ENCODE measurements at places on chromosomes 3 and 15.

- DNase-seq: no peak
These were observed 531.3 kb downstream of the ROBO1 start for GRCh38 chr3:79236496-79236895.

- DNase-seq: no peak
These were observed 68.8 kb downstream of the SCN5A start for GRCh38 chr3:38580450-38581382.

GRCh38 chr3:16993227-16993626 lies 108.5 kb downstream of the PLCL2 start:
- no peak for DNase-seq

DNA sequence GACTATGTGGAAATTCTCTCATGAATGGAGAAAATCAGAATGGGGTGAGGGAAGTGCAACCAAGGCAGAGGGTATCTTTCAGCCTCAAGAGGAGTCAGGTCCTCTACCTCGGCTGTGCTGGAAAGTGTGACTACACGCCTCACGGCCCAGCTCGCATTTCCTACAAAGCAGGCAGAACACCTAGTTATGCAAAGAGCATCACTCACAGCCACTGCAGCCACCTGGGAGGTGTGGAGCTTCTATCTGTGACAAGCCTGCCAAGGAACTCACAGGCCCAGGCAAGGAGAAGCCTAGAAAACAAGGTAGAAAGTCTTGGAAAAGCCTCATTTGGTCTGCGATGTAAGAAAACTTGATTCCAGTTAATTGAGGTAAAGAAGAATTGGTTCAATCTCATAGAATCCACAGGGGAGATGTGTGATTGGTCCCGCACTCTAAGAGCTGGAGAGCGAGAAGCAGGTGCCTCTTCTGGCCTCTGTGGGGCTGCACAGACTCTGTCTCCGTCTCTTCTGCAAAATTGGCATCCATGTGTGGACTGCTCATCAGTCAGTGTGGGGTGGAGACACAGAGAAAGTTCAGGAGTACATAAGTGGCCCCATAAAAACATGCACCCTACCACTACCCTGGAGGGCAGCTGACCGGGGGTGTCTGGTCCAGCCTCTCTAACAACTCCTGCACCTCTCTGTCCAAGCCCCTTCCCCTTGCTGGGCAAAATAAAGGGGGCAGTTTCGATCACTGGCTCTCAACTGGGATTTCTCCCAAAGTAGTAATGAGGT lies 76.8 kb downstream of the TAMM41 start:
- no peak for DNase-seq

GRCh38 chr3:26018889-26019288 lies 229.0 kb downstream of the OXSM start:
- DNase-seq: no peak

- peak; percentile 43 for DNase-seq
These were observed 386 bp downstream of the SQOR start for GRCh38 chr15:45635191-45635638.

- no peak for DNase-seq
These were observed 15.2 kb downstream of the CCR1 start for GRCh38 chr3:46192939-46193338.

DNA sequence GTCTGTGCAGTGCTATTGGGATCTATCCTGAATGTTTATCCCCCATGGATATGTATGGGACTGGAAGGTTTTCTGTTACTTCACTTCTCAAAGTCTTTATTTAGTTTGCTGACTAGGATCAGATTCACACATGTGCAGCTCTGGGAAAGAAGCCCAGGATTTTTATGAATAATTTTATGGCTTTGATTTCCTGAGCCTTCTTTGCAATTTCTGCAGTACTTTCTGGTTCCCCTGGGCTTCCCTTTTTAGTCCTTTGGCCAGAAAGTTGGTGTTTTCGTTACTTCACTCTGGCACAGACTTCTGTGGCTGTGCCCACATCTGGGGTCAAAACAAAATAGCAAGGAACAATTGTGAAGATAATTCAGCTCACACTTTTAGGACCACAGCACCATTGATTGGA lies 721.0 kb downstream of the OTOL1 start:
- no peak for DNase-seq

GRCh38 chr3:118968640-118969039 lies 66.0 kb downstream of the IGSF11 start:
- no peak for DNase-seq

DNA sequence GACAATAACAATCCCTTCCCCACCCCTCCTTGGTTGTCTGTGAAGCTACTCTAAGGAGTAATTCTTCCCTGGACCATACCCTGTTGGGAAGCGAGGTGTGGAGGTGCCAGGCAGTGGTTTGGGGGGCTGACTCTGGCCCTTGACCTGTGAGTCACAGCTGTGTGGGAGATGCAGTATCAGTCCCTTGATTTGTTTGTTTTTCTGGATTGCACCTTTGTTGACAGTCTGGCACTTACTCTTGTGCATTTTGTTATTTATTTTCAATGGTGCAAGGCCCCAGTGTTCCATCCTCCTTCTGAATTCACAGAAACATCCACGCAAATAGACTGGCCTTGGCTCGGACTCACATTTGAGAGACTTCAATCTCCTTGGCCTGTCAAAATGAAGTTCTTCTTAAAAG lies 29.7 kb downstream of the TMEM45A start:
- DNase-seq: no peak

- DNase-seq: no peak
These were observed 179.4 kb downstream of the FAM43A start for GRCh38 chr3:194865061-194865460.

DNA sequence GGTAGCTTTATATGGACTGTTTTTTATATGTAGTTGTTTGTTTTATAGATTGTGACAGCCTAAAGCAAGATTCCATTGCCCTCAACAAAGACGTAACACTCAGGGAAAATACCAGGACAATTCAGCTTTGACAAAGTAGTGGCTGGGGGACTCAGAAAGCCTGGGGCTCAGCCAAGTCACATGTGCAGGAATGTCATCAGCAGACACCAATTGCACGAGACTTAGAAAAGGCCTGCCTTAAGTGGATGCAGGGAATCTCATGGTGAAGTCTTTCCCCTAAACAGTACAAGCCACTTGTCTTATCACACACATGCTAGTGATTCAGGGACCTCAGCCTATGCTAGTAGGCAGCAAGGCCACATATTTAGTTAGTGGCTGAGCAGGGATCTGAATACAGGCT lies 381.8 kb upstream of the THBS1 start:
- no peak for DNase-seq

DNA sequence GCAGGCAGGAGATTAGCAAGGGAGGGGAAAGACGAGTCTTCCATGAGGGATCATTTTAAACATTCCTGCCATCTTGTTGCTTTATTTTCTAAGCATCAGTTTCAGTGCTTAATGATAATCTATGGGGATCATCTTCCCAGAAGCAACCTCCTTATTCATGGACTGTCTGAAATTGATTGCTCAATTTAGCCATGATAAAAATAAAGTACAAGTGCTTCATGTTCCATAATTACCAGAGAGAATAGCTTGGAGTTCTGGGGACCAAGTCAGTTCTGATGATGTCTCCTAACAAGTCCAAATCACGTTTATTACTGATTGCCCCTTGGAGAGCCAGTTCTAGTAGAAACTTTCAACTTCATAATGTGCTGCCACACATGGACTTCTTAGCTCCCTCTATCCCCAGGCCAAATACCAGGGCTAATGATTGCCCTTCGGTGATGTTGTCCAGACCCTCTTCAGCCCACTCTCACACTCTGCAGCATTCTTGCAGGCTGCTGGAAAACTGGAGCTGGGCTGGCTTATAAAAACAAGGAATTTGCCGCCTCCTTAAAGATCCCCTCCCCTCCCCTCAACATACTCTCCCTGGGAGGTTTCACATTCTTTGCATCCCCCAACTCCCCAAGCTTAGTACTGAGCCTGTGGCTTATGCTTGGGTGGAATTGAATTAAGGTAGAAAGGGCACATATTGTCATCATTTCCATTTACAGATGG lies 222.1 kb upstream of the ADAMTS9 start:
- DNase-seq: no peak

DNA sequence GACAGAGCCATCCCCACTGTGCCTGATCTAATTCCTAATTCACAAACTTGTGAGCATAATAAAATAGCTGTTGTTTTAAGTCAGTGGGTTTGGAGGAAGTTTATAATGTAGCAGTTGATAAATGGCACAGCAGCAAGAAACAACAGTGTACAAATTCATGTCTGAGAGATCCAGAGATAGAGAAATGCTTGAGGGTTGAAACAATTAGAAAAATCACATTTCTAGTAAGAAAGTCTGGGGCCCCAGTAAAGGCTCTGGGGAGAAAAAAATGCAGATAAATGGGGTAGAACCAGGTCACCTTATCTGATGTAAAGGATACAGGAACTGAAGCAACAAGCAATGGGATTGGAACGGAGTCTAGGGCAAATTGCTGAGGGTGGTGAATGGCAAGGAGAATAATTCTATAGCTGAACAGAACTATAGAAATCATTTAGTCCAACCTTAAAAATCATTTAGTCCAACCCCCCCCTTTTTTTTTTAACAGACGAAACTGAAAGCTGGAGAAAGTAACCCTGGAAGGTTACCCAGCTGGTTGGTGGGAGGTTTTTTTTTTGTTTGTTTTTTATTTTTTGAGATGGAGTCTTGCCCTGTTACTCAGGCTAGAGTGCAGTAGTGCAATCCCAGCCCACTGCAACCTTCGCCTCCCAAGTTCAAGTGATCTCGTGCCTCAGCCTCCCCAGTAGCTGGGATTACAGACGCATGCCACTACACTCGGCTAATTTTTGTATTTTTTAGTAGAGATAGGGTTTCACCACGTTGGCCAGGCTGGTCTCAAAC lies 14.3 kb upstream of the SHQ1 start:
- DNase-seq: no peak

DNA sequence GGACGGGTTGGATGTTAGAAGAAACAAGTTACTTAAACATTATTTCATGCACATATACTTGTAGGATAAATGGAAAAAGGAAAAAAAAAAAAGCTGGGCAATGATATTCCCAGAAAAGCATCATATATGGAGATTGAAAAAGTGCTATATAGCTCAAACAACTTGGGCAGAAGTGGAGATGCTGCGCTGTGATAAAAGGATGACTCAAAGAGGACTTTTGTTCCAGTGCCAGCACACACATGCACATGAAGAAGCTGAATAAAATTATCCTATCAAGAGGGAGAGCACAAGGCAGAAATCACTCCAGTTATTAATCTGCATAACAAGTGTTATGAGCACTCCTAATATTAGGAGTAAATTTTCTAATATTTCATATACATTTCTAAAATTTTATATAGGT lies 30.9 kb downstream of the FRMD4B start:
- no peak for DNase-seq

GRCh38 chr3:59717679-59718205 lies 667.9 kb upstream of the CFAP20DC start:
- no peak for DNase-seq

- DNase-seq: no peak
These were observed 381.1 kb upstream of the ARHGEF26 start for GRCh38 chr3:153740109-153740508.

DNA sequence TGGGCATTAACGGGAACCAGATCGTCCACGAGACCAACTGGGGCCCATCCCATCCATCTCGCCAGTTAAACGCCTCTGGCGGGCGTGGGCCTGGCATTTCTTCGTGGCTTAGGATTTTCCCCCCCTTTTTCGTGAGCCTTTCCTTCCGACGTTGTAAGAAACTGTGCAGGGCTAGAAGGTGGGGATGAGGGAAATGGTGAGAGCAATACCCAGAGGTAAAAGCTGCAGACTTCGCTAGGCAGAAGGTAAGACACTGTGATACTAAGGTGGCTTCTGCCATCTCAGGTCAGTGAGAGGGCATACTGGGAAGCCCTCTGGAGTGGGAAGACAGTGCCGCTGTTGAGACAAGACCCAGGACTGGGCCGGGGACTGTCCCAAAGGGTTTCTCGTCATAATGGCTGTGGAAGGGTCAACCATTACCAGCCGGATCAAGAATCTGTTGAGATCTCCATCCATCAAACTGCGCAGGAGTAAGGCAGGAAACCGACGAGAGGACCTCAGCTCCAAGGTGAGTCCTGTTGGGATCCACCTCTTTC lies 666 bp downstream of the MAPKBP1 start:
- DNase-seq: no peak

- no peak for DNase-seq
These were observed 94.3 kb downstream of the AQP9 start for GRCh38 chr15:58232281-58233065.

- no peak for DNase-seq
These were observed 180.0 kb upstream of the LINGO1 start for GRCh38 chr15:77812664-77813063.

DNA sequence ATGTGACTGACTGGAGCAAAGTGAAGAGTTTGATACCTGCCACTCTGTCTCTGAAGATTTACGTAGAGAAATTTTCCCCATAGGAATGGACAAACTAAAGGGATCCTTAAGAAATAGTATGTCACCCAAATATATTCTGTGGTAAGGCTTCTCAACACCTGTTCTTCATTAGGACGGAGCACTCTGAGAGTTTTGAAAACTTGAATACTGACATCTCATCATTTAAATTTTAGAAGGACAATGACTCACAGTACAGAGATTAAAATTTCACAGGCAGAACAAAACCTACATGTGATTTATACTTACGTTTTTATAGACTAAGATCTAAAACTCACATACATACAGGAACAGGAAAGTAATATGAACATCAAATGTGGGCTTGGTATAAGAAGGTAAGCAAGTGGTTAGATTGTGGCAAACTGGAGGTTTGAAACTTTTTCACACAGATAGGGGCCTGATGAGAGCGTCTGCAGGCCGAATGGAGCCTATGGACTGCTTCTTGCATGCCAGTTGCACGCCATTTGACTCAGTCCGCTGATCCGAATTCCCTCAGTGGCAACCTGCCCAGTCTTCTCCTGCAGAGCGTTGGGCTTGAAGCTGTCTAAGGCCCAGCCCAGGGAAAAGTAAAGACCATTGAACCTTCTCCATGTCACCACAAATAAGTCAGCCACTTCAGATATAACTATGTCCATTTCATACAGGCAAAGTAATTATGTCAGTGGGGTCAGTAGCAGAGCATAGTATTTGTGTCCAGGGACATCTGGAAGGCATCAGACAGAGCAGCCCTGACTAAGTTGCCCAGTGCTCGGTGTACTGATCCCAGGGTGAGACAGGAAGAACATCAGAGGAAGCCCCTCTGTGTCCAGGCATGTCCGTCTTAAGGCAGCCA lies 45.7 kb downstream of the ZBTB38 start:
- DNase-seq: no peak

- no peak for DNase-seq
These were observed 91.8 kb downstream of the ST8SIA2 start for GRCh38 chr15:92485441-92485840.

DNA sequence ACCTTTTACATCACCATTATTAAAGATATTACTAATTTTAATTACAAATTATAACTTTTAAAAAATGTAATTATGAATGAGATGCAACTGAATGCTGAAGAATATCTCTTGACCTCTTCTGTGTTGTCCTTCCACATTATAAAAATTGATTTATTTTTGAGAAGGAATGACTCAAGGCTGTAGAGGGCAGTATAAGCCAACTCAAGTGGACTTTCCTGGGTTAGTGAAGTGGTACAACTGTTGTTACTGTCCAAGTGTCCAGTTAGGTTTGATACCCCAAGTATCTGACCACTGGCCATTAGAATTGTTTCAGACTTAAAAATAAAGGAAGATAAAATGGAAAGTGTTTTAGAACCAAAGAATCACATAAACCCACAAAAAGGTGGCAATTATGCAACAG lies 51.9 kb downstream of the BBX start:
- DNase-seq: no peak

All from stimulated activated CD8-positive, alpha-beta memory T cell treated with anti-CD3 and anti-CD28 coated beads, Interleukin-4, amount 100 ng/mL, for 24 hours (primary cell).